ENCODE measurements at places on chromosomes 7 and 10.

DNA sequence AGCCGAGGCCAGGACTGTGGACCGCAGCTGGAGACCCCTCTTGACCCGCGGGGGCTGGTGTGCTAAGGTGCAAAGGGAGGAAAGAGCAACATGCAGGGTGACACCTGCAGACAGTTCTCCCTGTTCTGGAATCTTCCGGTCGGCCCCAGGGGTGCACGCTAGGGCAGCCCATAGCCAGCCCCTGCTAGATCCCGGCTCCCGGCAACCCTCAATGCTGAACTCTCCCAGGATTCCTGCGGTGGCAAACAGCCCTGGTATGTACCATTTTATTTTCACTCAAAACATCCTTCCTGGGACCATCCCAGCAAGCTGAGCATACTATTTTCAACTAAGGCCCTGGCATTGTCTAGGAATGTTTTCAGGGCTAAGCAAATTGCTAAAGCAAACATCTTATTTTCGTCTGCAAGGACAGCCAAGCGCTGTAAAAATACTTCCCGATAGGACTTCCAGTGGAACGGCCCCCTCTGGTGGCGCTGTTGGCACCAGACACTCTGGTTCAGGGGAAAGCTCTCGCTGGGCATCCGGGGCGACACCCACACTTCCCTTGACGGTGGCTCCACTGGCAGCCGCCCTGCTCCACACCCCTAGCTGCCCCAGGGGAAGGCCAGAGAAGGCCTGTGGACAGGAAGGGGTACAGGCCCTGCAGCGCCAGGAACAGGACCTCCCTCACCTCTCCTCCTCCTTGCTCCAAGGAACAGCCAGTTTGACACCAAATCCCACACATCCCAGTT lies 99.4 kb downstream of the CTBP2 start:
- DNase-seq: peak; percentile 69

GRCh38 chr10:78992333-78992732 lies 76.4 kb upstream of the ZMIZ1 start:
- DNase-seq: no peak

- DNase-seq: no peak
These were observed 159.2 kb downstream of the AGMO start for GRCh38 chr7:15402436-15403136.

- no peak for DNase-seq
These were observed 31.8 kb downstream of the EPDR1 start for GRCh38 chr7:37952240-37952639.

DNA sequence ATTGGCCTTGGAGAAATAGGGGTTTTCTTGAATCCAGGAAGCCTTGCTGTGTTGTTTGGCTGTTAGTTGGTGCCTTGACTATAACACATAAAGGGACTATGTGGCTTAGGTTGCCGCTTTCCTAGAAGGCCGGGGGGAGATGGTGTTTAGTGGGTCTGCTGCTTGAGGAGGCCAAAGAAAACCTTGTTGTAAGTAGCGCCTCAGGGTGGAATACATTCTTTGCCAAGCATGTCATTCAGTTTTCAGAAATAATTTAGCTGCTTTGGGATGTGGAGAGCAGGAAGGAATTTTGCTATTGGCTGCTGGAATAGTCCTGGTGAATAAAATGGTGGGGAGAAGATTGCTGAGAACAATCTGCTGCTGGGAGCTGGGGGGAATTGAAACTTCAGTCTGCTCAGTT lies 132.9 kb upstream of the WNT16 start:
- no peak for DNase-seq

- DNase-seq: no peak
These were observed 273.6 kb upstream of the HABP2 start for GRCh38 chr10:113279262-113279661.

- DNase-seq: peak; percentile 60
These were observed 47.8 kb downstream of the SYPL1 start for GRCh38 chr7:106064316-106064715.

DNA sequence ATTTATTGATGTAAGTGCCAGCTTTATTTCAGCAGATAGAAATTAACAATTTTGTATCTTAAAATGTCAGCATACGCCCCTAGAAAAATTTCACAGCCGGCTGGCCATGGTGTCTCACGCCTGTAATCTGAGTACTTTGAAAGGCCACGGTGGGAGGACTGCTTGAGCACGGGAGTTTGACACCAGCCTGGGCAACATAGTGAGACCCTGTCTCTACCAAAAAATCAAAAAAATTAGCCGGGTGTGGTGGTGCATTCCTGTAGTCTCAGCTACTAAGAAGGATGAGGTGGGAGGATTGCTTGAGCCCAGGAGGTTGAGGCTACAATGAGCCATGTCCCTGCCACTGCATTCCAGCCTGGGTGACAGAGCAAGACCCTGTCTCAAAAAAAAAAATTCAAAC lies 14.1 kb downstream of the GTF2I start:
- no peak for DNase-seq

DNA sequence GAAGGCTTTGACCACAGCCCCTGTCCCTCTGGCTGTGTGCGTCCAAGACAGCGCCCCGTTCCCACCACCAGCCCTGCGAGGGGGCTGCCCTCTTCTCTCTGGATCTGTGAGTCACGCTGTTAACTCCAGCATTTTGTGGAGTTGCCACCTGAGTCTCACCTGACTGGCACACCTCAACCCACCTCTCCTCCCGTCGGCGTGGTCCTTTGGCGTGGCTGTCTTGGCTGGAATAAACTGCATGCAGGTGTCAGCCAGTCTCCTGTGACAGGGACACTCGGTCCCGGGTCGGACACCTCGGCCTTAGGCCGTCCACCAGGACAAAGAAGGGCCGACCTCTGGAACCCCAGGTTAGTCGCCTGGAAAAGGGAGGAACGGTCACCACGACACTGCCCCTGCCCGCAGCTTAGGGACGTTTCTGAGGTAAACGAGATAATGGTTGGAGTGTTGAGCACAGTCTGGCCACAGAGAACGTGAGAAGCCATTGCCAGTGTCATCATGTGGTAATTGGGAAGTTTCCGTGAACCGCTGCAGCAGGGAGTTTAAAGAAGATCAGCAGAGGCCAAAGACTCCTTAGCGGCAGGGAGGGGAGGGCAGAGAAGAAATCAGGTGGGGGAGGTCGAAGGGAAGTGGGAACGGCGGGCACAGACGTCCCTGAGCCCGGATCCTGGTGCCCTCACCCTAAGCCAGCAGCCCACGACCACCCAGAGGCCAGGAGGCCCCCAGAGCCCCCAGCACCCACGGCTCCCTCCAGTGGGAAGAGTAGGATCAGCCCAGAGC lies 73.6 kb upstream of the FAM20C start:
- no peak for DNase-seq

DNA sequence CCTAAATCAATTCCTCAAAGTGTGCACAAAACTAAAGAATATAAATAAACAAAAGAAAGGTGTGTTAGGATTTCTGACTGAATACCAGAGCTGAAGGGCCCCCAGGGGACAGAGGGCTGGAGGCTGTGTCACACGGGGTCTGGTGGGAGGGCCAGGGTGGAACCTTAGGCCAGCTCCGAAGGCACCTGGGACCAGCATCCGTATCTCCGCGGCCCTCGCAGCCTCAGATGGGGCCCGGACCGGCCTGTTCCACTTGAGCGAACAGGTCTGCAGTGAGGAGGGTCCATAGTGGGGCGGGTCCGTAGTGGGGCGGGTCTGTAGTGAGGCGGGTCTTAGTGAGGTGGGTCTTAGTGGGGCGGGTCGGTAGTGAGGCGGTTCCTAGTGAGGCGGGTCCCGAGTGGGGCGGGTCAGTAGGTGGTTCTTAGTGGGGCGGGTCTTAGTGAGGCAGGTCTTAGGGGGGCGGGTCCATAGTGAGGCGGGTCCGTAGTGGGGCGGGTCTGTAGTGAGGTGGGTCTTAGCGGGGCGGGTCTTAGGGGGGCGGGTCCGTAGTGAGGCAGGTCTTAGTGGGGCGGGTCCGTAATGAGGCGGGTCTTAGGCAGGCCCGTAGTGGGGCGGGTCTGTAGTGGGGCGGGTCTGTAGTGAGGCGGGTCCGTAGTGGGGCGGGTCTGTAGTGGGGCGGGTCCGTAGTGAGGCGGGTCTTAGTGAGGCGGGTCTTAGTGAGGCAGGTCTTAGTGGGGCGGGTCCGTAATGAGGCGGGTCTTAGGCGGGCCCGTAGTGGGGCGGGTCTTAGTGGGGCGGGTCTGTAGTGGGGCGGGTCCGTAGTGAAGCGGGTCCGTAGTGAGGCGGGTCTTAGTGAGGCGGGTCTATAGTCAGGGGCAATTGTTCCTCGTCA lies 15.1 kb downstream of the GPR146 start:
- no peak for DNase-seq

DNA sequence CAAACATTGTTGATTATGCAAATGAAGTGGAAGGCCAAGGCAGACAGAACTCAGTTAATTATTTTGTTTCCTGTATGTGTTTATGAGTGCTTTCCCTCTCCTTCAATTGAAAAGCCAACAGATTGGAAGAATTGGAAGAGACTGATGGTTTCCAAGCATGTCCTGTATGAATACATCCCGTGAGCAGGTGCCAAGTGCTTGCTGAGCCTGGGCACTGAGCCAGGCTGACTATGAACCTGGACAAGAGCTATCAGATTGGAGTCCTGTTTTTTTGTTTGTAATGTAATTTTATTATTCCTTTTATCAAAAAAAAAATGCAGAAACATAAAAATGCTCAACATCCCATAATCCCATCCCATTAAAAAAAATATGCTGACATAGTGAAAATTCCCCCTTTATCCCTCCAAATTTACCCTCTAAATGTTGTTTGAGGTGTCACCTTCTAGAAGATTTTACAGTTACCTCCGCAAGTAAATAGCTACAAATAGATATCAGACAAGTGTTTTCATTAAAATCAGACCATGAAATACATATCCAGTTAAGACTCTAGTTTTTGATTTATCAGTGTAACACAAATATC lies 449.5 kb downstream of the GRID1 start:
- DNase-seq: peak; percentile 82

- DNase-seq: peak; percentile 95
These were observed 167.9 kb downstream of the NEURL1 start for GRCh38 chr10:103661198-103661950.

DNA sequence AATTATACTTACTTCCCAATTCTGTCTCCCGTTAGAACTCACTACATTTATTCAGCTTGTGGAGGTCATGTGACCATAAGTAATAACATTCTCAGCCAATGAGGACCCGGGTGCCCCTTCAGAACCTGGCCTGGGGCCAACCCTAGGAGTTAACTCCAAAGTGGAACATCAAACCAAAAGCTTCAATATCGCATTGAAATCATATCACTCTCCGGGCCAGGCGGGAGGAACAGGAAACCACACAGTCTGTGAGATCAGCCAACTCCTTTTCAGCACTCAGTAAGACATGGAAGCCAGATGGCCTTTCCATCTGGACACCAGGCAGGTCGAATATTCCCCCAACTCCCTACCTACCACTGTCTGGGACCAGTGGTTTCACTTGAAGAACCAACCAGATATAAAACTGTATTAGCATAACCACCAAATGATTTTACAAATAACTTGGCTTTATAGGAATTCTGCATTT lies 5.5 kb downstream of the CREB3L2 start:
- DNase-seq: no peak

GRCh38 chr7:17030559-17030958 lies 148.8 kb upstream of the AGR3 start:
- DNase-seq: no peak

GRCh38 chr10:84308021-84308420 lies 20.4 kb upstream of the CCSER2 start:
- no peak for DNase-seq

DNA sequence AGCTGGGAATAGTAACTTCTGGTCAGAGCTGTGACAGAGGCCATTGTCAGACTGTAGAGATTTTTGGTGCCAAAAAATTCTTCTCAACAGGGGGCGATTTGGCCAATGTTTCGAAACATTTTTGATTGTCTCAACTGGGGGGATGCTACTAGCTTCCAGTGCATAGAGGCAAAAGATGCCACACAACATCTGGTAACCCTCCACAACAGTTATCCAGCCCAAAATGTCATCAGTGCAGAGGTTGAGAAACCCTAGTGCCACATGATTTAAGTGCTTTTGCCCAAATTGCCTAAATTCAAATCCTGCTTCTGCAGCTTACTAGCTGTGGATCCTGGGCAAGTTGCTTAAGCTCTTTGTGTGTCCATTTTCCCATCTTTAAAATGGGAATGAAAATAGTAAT lies 71.9 kb downstream of the FZD1 start:
- no peak for DNase-seq

DNA sequence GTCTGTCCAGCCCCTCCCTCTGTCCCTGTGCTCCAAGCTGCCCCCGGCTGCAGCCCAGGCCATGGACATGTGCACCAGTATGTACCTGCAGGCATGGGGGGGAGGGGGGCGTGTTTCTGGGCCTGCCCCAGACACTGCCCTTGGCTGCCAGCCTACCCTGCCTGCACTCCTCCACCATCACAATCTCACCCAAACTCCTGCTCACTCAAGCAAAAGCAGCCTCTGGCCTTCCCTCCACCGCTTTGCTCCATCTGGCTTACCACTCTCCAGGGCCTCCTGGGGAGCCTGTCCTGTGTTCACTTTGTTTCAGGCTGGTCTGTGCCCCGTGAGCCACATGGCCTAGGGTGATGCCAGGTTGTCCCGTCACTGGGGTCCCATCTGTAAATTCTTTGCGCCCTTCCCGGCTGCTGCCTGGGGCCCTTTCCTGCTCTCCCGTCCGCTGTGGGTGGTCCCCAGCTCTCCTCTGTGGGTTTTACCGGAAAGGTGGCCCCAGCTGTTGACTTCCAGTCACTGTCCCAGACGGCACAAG lies 33.3 kb upstream of the PPIF start:
- DNase-seq: no peak

DNA sequence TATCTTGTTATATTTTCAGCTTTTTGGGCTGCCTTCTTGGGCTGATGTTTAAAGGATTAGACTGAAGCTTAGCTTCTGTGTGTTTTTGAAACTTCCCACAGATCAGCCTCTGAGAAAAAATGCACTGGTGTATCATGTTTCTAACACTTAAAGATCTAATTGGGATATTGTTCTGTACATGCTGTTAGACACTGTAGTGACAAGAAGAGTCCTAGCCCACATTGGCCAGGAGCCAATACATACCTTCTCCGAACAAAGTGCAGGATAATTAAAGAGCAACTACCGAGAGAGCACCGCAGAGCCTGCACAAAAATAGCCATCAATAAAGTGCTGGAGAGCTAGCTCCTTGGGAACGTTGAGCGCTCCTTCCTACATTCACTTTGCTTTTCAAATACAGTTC lies 289.4 kb upstream of the SP8 start:
- DNase-seq: peak; percentile 94

DNA sequence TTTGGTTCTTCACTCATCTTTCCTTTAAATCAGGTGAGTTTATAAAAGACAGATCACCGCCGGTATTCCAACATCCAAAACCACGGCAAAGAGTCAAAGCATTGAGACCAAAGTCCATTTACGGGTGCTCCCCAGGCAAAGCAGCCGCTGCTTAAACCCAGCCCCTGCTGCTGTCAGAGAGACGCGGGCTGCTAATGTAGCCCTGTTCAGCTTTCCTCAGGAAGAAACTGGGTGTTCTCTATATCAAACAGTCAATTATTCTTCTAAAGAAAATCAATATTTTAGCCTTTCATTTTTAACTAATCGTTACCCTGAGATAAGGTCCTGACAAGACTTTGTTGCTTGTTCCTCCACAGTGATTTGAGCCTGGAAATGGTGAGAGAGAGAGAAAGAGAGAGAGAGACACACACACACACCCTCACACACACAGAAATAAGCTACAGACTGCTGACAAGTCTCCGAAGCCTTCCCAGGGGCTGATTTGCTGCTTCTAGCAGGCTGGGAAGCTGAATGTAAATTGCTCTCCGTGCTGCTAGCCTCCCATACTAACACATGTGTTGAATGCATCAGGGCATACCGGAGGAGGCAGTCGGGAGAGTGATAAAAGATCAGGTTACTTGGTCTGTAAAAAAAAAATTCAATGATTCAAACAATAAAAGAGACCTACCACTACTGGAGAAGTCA lies 183.0 kb upstream of the ANK3 start:
- DNase-seq: peak; percentile 23

GRCh38 chr10:130232166-130233034 lies 96.2 kb downstream of the GLRX3 start:
- no peak for DNase-seq
